Stimulated activated memory B cell treated with anti-CD40 and anti-IgM and Interleukin-4, amounts not matched to agents 10 μg/mL and 1 μg/mL and 100 μg/mL, for 72 hours (primary cell): ENCODE measurements at places on chromosomes 5 and 9.

- peak; percentile 90 for ATAC-seq
These were observed 85.6 kb downstream of the GADD45G start for GRCh38 chr9:89690334-89690912.

GRCh38 chr5:21125238-21125983 lies 1137.4 kb upstream of the CDH18 start:
- ATAC-seq = no peak

GRCh38 chr5:1488882-1489680 lies 34.7 kb downstream of the LPCAT1 start:
- ATAC-seq = peak; percentile 71

DNA sequence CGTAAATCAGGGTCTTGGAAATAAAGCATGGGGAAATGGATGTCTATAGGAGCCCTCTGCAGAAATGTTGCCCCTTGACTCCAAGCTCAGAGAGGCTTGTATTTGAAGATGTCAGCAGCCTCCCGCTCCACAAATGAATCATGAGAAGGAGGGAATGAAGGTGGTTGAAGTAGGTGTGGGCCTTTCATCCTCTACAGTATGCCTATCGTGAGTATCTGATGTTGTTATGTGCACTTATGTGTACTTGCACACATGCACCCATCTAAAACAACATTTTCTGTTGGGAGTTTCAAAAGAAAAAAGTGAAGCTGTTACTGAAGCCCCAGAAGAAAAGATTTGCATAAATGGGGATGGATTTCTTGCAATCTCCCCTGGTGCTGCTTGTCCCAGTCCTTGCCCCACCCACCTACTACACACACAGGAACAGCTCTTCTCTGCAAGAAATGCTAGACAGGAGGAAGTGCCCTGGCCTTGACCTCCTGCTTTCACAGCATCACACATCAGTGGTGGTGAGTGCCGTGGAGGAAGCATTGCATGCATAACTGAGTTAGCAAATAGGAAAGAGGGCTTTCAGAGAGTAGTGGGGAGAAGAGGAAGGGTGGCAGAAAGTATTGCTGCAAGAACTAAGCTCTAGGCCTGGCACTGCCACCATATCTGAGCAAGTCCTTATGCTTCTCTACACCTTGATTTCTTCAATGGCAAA lies 156.1 kb downstream of the SNX18 start:
- ATAC-seq = peak; percentile 98

DNA sequence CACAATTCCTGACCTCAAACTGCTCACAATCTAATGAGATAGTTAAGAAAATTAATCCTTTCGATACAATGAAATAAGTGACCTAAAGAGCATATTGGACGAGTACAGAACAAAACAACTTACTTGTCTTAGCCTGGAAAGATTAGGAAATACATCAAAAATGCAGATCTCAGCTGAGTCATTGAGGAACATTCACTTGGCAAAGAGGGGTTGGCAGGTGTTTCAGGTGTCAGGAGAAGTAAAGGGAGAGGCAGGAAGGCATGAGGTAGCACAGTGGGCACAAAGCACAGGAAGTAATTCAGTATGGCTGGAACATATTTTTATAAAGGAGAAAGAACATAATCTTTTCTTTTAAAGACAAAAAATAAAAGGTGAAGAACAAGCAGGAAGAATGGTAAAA lies 628.8 kb upstream of the RGMB start:
- ATAC-seq = no peak

- no peak for ATAC-seq
These were observed 23.1 kb downstream of the SHLD3 start for GRCh38 chr5:65647941-65648340.

- ATAC-seq = no peak
These were observed 163.4 kb upstream of the CD180 start for GRCh38 chr5:67360047-67360446.

GRCh38 chr5:43073597-43074546 lies 33.8 kb upstream of the ANXA2R start:
- no peak for ATAC-seq

DNA sequence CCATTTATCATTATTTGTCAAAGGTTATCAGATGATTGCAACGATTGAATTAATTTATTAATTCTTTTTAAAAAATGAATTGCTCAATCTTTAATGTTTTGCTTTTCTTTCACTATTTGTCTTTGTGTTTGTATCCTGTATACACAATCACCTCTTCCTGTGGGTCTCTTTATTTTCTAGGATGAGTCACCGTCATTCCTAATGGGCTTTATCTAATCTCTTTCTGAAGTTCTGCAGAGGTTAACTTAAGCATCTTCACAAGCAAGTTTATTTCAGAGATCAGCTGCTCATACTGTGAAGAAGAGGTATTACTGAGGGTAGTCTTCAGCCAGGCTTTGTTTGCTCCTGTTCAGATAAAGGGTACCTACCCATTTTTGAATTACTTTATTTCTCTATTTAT lies 323.9 kb downstream of the NNT start:
- no peak for ATAC-seq

GRCh38 chr5:68548959-68549676 lies 333.6 kb downstream of the PIK3R1 start:
- ATAC-seq = no peak

DNA sequence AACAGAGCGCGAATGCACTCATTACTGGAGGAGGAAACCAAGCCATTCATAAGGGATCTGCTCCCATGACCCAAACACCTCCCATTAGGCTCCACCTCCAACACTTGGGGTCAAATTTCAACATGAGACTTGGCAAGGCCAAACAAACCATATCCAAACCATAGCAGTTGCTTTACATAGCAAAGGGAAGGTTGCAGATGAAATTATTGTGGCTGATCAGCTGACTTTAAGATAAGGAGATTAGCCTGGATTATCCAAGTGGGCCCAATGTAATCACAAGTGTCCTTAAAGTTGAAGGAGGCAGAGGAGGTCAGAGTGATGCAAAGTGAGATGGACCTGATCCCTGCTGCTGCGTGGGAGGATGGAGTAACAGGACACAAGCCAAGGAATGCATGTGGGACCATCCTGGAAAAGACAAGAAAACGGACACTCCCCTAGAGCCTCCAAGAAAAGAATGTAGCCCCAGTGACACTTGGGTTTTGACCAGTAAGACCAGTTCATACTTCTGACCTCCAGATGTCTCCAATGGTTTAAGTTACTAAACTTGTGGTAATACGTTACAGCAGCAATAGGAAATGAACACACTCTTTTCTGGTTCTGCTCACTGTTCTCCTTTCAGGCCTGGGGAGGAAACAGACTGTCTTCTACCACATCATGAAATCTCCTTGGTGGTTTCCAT lies 167.3 kb downstream of the GNAQ start:
- no peak for ATAC-seq

- no peak for ATAC-seq
These were observed 716 bp downstream of the PROB1 start for GRCh38 chr5:139394123-139394653.

GRCh38 chr5:98458726-98459125 lies 314.7 kb upstream of the RGMB start:
- ATAC-seq = no peak

DNA sequence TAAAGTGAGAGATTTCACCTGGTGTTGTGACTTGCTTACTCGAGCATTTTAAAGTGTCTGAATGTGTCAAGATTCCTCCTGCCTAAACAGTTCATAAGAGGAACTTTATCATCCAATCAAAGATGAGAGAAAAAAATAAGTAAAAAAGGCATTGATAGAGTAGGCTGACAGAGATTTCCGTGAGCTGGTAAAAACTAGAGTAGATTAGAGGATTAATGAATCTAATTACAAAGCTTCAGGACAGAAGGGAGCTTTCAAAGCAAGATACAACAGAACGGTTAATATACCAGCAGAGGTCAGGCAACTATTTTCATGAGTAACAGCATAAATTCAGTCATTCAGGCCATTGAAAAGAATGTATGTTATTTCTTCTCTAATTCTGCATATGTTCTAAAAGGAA lies 91.5 kb downstream of the ADAMTS6 start:
- ATAC-seq = no peak

DNA sequence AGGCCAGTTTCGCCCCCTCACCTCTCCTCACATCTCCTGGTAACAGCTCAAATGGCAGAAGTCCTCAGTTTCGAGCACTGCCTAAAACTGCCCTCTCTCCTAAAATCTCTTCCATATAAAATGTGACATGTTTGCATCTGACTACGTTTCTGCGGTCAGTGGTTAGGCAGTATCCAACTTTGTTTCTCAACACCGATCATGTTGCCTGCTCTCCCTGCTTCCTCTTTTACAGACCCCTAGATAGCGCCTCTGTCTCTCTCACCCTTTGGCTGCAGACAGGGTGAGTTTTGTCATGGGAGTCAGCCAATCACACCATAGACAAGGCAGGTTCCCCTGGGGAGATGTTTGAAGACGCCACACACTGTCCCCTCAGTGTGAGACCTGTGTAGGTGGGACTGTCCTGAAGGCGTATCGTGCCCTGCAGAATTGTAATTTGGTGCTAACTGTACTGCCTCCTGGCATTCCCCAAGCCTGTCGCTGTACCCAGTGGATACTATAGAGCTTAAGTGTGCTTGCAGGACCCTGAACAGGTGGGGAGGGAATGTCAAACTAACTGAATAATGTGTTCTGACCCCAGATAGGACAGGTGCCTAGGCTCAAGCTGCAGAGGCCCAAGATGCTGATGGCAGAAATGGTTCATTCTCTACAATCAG lies 1.1 kb downstream of the HEXB start:
- peak; percentile 89 for ATAC-seq

DNA sequence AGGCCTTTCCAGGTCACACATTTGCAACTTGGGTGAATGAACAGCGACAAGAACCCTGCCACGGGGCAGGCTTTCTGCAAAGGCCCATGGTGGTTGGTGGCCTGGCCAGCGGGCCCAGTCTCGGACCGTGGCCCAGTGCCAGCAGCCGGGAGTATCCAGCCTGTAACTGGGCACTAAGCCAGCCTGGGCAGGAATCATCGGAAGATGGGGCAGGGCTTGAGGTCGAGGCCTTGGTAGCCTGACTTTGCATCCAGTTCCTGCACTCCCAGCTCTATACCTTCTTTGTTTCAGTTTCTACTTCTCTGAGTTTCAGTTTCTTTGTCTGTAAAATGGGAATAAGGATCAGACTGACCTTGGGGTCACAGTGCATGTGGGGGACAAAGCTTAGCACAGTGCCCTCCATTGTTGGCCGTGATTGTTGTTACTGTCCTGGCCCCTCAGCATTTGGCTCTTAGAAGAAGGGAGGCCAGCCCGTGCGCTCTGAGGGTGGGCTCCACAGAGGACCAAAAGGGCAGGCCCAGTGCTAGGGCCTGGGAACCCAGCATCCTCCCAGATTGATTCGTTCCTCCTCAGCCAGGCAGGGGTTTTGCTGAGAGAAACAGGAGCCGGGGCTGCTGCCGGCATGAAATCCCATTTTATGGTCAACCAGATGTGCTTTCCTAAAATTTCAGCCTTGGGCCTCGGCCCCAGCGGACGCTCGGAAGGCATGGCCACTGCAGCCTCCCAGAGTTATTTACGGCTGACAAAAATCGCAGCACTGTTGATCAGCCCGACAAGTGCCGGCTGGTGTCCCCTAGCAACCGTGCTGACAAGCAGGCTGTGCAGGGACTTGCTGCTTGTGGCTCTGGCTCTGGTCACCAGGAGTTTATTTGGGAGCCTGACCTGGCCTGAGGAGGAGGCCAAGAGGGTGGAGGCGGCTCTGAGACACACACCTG lies 43.6 kb downstream of the JADE2 start:
- ATAC-seq = no peak

DNA sequence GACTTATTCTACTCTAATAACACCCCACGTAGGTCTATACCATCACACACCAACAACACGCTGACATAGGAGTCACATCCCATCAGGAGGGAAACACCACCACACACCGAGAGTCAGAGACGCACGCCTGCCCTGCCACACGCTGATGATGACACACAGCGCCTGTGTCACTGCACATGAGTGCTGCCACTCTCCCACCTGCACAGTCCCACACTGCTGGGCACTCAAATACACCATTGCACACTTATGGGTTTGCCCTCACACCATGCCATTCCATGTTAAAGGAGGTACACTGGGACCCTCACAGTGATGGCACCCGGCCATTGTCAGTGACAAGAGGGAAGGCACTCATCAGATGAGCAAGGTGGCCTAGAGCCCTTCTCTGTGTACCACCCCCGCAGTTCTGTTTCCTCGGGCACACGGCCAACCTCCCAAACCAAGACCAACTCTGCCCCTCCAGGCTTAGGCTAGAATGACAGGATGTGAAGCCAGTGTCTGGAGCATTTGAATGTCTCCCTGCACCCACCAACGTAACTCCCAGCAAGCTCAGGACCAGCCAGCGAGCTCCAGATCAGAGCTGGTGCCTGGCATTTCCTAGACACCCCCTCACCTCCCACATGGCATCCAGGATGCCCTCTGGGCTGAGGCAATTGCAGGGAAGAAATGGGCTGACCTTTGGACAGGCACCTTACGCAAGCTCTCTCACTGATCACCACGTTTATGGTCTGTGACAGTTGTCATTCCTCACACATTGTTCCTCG lies 3.6 kb upstream of the CPLX2 start:
- ATAC-seq = no peak

- no peak for ATAC-seq
These were observed 82.0 kb downstream of the SIL1 start for GRCh38 chr5:139116100-139116655.

- ATAC-seq = no peak
These were observed 63.1 kb downstream of the SLC12A2 start for GRCh38 chr5:128146671-128147070.

DNA sequence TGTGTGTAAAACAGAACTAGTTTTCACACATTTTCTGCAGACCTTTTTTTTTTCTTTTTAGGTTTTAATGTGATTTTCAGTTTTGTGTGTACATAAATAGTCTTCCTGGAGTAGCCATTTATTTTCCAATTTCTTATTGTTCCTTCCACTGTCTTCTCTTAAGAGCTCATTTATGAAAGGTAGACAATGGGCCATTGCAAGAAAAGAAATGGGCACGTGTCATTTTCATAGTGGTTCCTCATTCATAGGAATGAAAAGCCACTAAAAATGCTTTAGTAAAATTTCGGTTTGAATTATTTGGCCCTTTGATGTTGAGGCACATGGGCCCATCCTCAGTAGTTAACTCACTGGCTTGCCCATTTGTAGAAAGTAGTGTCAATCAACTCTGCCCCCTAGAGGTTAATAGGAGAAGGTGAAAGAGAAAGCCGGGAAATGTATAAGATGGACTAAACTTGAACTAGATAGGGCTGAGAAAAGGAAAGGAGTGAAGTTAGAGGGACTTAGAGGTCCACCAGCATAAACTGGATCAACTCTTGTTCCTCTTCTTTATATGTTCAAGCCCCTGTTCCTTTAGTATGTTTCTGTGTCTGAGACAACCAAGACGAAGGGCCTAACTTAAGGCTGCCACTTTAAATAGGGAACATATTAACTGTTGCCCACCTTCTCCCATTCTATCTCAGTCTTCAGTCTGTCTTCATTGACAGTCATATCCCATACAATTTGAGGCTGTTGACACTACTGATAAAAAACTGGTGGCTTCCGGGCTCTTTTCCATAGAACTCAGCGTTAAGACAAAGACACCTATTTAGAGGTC lies 72.6 kb downstream of the SMARCA2 start:
- peak; percentile 78 for ATAC-seq

GRCh38 chr9:84874022-84874421 lies 204.5 kb downstream of the NTRK2 start:
- no peak for ATAC-seq
